ENCODE measurements at places on chromosomes 1 and 21. TPM values are rescaled to one million over a fixed set of nuclear protein-coding genes. Genes with fewer than 3 reads are reported as not detected.

DNA sequence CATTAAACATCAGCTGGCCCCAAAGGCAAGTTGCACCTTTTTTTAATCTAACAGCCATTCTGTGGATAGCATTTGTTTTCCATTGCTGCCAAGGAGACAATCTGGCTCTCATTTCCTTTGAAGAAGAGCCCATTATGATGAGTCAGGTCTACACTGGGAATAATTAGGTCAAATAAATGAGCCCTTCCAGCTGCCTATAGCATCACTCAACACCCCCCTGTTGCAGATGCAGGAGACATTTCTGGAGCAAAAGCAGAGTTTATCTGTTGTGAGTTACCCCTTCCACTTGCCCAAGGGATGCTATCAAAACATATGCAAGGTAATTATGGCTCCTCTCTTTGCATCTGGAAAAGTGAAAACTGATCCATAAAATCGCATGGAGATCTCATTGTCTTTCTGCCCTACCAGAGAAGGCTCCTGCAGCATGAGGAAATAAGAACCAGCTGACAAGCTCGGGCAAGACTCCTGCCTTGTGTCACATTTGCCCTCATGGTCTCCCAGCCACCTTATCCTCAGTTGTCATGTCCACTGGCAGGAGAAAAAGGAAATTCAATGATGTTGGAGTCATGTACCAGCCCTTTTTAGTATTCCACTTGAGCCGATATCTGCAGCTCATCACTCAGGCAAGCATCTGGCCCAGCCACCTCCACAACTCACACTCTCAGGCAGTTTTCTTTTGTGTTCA lies 135.9 kb downstream of the SLC30A10 start:
- H3K27ac ChIP-seq, result peak overlapping the region; percentile 16
- no peaks in the 10 kb centered on the region for H3K27me3 ChIP-seq

- H3K36me3 ChIP-seq, result no peaks in the 10 kb centered on the region
- no peak overlapping the region for H3K4me3 ChIP-seq
- no peak for DNase-seq
- no peak overlapping the region for H3K27ac ChIP-seq
Measured at GRCh38 chr1:37631036-37631435, 3.7 kb downstream of the RSPO1 start.

DNA sequence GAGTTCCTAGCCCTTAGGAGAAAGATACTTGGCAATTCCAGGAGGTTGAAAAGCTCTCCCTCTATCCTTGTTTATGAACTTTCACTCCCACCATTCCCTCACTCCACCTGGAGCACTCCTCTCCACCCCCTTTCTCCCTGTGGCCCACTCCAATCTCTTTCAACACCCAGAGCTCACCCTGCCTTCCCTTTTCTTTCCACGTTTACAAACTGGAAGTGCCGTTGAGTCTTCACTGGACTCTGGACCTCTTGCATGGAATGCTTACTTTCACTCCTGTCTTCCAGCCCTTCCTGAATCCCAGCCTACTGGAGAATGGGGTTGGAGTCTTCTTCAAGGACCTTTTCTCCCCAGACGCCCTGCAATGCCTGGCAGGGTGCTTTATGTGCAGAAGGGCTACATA lies 198.5 kb downstream of the RHOU start:
- no peaks in the 10 kb centered on the region for H3K4me1 ChIP-seq
- H3K27me3 ChIP-seq, result peaks cover 5% of the 10 kb centered on the region
- no peak overlapping the region for H3K4me3 ChIP-seq
- no peaks in the 10 kb centered on the region for H3K36me3 ChIP-seq
- H3K27ac ChIP-seq, result no peak overlapping the region

DNA sequence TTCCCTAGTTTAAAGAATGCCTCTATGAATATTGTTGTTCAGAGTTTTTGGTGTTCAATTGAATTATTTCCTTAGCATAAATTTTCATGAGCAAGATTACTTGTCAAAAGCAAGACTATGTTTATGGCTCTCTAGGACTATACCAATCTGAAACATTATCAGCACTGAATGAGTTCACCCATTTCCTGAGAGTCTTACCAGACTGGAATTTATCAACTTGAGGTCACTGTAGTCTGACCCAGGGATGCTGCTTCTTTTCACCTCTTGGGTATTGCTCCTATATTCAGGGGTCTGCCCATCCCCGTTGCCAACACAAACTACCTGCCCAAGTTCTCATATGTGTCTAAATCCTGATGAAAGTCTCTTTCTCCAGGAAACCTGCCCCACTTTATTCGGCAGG lies 42.6 kb downstream of the OPTC start:
- no peaks in the 10 kb centered on the region for H3K36me3 ChIP-seq
- peaks cover 1% of the 10 kb centered on the region for H3K27me3 ChIP-seq
- no peak for DNase-seq
- peak overlapping the region; percentile 54 for H3K4me3 ChIP-seq
- H3K27ac ChIP-seq, result peak overlapping the region; percentile 79
- peaks cover 62% of the 10 kb centered on the region for H3K4me1 ChIP-seq

Gene MFN2
- 95.3 TPM for total RNA-seq

DNA sequence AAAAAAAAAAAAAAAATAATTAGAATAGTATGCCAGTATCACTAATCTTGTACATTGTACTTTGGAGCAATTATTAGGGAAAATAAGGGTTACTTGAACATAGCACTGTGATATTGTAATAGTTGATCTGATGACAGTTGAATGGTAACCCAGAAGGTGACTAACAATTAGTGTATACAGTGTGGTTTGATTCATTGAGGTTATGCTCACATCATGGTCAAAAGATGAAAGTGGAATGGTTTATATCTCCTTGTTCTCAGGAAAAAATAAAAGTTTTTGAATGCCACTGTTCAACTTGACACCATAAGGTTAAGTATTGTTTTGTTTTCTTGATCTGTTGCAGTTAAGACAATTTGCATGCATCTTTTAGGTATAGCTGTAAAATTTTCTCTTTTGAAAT lies 87.0 kb downstream of the GPR52 start:
- peaks cover 14% of the 10 kb centered on the region for H3K36me3 ChIP-seq
- no peaks in the 10 kb centered on the region for H3K27me3 ChIP-seq
- no peak overlapping the region for H3K4me3 ChIP-seq
- H3K4me1 ChIP-seq, result peaks cover 8% of the 10 kb centered on the region
- no peak overlapping the region for H3K27ac ChIP-seq

Gene HFM1
- not detected for total RNA-seq

- H3K36me3 ChIP-seq, result no peaks in the 10 kb centered on the region
- no peak overlapping the region for H3K27ac ChIP-seq
- DNase-seq, result peak; percentile 59
- no peaks in the 10 kb centered on the region for H3K27me3 ChIP-seq
Measured at GRCh38 chr1:8671306-8671917, 146.0 kb downstream of the RERE start.

DNA sequence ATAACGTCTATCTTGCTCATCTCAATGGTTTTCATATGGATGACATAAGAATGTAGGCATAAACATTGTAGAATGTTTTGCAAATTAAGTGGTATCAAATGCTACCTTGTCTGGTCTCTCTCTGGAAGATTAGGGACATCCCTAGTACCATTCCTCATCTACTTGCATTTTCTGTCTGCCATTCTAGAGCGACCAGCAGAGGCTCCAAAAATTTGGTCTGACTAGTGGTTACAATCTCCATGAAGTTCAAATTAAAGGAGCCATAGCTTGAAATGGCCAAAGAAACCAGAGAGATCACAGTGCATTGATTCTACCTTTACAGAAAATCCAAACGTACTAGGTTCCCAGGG lies 1.1 kb downstream of the CD84 start:
- no peak overlapping the region for H3K4me3 ChIP-seq
- no peak overlapping the region for H3K27ac ChIP-seq
- no peak for DNase-seq
- no peaks in the 10 kb centered on the region for H3K36me3 ChIP-seq
- no peaks in the 10 kb centered on the region for H3K4me1 ChIP-seq

GRCh38 chr1:245156736-245157505 lies 2.1 kb downstream of the KIF26B start:
- DNase-seq, result no peak
- H3K27me3 ChIP-seq, result no peaks in the 10 kb centered on the region
- peaks cover 20% of the 10 kb centered on the region for H3K36me3 ChIP-seq
- H3K4me1 ChIP-seq, result peaks cover 8% of the 10 kb centered on the region

DNA sequence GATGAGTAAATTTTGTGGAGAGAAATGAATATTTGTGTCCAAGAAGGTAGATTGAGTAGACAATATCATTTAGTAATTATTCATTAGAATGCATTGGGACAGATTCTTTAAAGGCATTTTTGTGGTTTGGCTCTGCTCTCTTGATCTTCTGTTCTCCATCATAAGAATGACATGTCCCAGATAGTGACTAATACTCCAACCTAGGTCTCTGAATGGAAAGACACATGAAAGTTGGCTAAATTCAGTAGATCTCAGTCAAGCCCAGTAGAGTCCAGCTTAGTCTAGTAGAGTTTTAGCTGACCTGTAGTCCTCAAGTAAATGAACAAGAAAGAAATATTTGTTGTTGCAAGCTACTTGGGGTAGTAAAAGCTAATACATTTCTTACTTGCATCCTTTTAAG lies 61.8 kb upstream of the DNAH14 start:
- no peaks in the 10 kb centered on the region for H3K36me3 ChIP-seq
- H3K27ac ChIP-seq, result no peak overlapping the region
- peaks cover 6% of the 10 kb centered on the region for H3K27me3 ChIP-seq
- peaks cover 7% of the 10 kb centered on the region for H3K4me1 ChIP-seq
- no peak overlapping the region for H3K4me3 ChIP-seq
- DNase-seq, result peak; percentile 13

GRCh38 chr1:241606544-241606943 lies 33.6 kb downstream of the CHML start:
- peaks cover 2% of the 10 kb centered on the region for H3K27me3 ChIP-seq
- 0 out of 2 replicates have a peak overlapping the region, but pooled peaks have one; percentile 6 for H3K27ac ChIP-seq
- peaks cover 39% of the 10 kb centered on the region for H3K4me1 ChIP-seq
- no peak for DNase-seq

- H3K27ac ChIP-seq, result no peak overlapping the region
- H3K36me3 ChIP-seq, result no peaks in the 10 kb centered on the region
- no peak for DNase-seq
- H3K4me1 ChIP-seq, result no peaks in the 10 kb centered on the region
- H3K4me3 ChIP-seq, result no peak overlapping the region
Measured at GRCh38 chr1:17926906-17927305, 171.8 kb downstream of the ACTL8 start.

Gene TRNP1
- total RNA-seq, result 265 TPM

GRCh38 chr1:205046870-205047269 lies 3.9 kb downstream of the CNTN2 start:
- H3K27ac ChIP-seq, result no peak overlapping the region
- DNase-seq, result no peak
- no peak overlapping the region for H3K4me3 ChIP-seq
- no peaks in the 10 kb centered on the region for H3K36me3 ChIP-seq

Gene SLC9C2
- not detected for total RNA-seq

GRCh38 chr1:202642619-202643291 lies 67.5 kb downstream of the SYT2 start:
- H3K4me3 ChIP-seq, result no peak overlapping the region
- no peak for DNase-seq
- peaks cover 71% of the 10 kb centered on the region for H3K27me3 ChIP-seq
- H3K36me3 ChIP-seq, result no peaks in the 10 kb centered on the region

- peaks cover 51% of the 10 kb centered on the region for H3K36me3 ChIP-seq
- peaks cover 1% of the 10 kb centered on the region for H3K27me3 ChIP-seq
- H3K27ac ChIP-seq, result peak overlapping the region; percentile 69
- peak overlapping the region; percentile 56 for H3K4me3 ChIP-seq
- H3K4me1 ChIP-seq, result peaks cover 23% of the 10 kb centered on the region
Measured at GRCh38 chr1:243513726-243514491, 258.1 kb downstream of the SDCCAG8 start.

Gene NCSTN
- total RNA-seq, result 149 TPM

Gene ITLN1
- total RNA-seq, result not detected

- no peak overlapping the region for H3K4me3 ChIP-seq
- no peaks in the 10 kb centered on the region for H3K27me3 ChIP-seq
- DNase-seq, result no peak
- no peak overlapping the region for H3K27ac ChIP-seq
- H3K36me3 ChIP-seq, result peaks cover 7% of the 10 kb centered on the region
- 0 out of 2 replicates have a peak, but pooled peaks cover 7% of the 10 kb centered on the region for H3K4me1 ChIP-seq
Measured at GRCh38 chr1:11295905-11296304, 22.9 kb downstream of the UBIAD1 start.

Gene LCE6A
- not detected for total RNA-seq

DNA sequence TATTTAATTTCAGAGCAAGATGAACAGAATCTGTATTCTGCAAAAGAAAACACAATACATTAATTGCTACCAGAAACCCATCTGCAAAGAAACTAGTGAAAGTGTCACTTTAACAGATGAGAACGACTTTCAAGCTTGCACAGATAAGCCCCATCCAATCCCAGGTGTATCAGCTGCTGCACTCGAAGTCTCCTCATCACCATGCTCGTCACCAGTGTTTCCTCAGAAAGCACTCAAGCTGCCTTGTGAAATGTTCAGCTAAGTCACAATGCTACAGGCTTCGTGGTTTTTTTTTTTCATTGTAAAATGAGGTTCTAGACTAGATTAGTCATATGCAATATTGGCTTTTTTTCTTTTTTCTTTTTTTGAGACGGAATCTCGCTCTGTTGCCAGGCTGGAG lies 3.3 kb upstream of the TOMM20 start:
- peaks cover 2% of the 10 kb centered on the region for H3K27me3 ChIP-seq
- no peak for DNase-seq
- H3K4me3 ChIP-seq, result no peak overlapping the region
- H3K27ac ChIP-seq, result no peak overlapping the region

- peak overlapping the region; percentile 7 for H3K27ac ChIP-seq
- no peak for DNase-seq
- H3K36me3 ChIP-seq, result no peaks in the 10 kb centered on the region
- no peaks in the 10 kb centered on the region for H3K27me3 ChIP-seq
- H3K4me1 ChIP-seq, result peaks cover 24% of the 10 kb centered on the region
- no peak overlapping the region for H3K4me3 ChIP-seq
Measured at GRCh38 chr1:185896863-185897262, 162.7 kb downstream of the HMCN1 start.

Gene EDN2
- not detected for total RNA-seq

DNA sequence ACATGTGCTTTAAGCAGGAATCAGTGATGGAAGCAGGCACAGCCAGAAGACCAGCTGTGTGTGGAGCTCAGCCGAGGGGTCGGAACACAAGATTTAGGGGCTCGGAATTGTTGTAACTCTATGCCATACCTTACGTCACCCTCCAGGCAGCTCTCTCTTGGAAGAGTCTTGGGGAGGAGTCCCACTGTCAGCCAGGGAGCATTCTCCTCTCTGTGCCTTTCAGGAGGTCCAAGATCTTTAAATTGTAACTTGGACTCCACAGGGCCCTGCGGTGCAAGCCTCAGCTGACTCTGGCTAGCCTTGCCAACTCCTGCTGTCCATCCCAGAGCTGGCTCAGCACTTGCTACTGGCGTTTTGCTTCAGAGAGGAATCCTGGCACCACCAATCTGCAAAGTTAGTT lies 26.4 kb upstream of the ROR1 start:
- no peak overlapping the region for H3K27ac ChIP-seq
- H3K4me1 ChIP-seq, result peaks cover 10% of the 10 kb centered on the region
- H3K36me3 ChIP-seq, result no peaks in the 10 kb centered on the region

Gene NPHS2
- total RNA-seq, result not detected

Gene LY9
- not detected for total RNA-seq

Gene SELP
- not detected for total RNA-seq

Gene OR10Z1
- total RNA-seq, result not detected

GRCh38 chr1:204113896-204114295 lies 37.9 kb downstream of the ETNK2 start:
- no peak overlapping the region for H3K27ac ChIP-seq
- no peaks in the 10 kb centered on the region for H3K27me3 ChIP-seq
- H3K4me3 ChIP-seq, result no peak overlapping the region
- H3K36me3 ChIP-seq, result no peaks in the 10 kb centered on the region
- peaks cover 27% of the 10 kb centered on the region for H3K4me1 ChIP-seq
- DNase-seq, result no peak
